GM06990 (cell line): ENCODE measurements at places on chromosomes 11 and 22.

- DNase-seq = no peak
These were observed 40.5 kb downstream of the MICAL2 start for GRCh38 chr11:12150831-12151382.

DNA sequence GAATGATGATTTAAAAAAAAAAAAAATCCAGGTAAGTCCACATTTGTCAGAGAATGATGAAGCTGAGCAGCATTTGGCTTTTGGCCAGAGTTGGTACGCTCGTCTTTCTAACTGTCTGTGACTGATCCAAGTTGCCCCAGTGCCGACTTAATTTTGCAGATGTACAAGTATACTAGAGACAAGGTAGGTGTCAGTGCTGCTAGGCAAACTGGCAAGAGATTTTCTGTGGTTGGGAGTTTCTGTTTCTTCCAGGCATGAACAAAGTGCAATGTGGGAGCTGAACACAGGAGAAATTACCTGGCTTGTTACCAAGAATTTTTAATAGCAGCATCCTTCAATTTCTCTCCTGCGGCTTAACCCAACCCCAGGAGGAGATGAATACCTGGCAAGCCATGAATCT, 307.7 kb downstream of the BUD13 start:
- DNase-seq = no peak

DNA sequence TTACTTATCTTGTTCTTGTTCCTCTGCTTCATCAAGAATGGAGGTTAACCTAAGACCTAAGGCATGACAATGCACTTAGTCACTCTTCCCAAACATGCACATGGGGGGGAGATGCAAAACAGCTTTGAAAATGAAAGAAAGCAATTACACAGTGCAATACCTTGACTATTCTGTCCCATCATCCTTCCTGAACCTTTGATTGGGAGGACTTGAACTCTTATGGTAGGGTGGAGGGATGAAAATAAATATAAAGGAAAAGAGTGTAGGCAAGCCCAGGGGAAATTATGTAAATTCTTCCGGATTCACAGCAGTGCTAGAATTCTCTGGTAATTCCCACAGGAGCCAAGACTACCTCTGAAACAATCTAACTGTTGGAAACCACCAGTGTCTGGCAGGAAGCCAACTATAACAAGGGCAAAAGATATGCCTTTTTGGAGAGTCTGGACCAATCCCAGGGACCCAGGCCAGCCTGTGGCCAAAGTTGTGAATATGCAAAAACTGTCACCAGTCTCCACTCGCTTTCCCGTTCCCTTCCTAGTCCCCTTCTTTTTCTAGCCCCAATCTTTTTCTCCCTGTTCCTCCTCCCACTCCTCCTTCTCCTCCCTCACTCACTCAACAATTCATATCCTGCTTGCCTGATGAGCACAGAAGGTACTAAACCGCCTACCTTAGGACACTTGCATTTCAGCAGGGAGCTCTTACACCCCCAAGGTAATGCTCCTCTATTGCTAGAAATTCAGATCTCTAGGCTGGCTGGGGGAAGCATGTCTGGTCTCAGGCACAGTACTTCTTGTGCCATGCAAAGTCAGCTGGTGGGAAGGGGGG, 2.5 kb upstream of the RCN1 start:
- DNase-seq = no peak

- no peak for DNase-seq
These were observed 17.5 kb downstream of the GLB1L2 start for GRCh38 chr11:134349109-134349801.

- no peak for DNase-seq
These were observed 33.4 kb downstream of the PPARA start for GRCh38 chr22:46183733-46184132.

- no peak for DNase-seq
These were observed 119.2 kb downstream of the PHF21B start for GRCh38 chr22:44890416-44891292.

GRCh38 chr11:612201-612960, 3.4 kb downstream of the IRF7 start:
- DNase-seq = no peak

GRCh38 chr11:6646071-6646470, 9.5 kb downstream of the DCHS1 start:
- peak; percentile 36 for DNase-seq

GRCh38 chr11:118785362-118785761, 5.6 kb downstream of the DDX6 start:
- DNase-seq = no peak

DNA sequence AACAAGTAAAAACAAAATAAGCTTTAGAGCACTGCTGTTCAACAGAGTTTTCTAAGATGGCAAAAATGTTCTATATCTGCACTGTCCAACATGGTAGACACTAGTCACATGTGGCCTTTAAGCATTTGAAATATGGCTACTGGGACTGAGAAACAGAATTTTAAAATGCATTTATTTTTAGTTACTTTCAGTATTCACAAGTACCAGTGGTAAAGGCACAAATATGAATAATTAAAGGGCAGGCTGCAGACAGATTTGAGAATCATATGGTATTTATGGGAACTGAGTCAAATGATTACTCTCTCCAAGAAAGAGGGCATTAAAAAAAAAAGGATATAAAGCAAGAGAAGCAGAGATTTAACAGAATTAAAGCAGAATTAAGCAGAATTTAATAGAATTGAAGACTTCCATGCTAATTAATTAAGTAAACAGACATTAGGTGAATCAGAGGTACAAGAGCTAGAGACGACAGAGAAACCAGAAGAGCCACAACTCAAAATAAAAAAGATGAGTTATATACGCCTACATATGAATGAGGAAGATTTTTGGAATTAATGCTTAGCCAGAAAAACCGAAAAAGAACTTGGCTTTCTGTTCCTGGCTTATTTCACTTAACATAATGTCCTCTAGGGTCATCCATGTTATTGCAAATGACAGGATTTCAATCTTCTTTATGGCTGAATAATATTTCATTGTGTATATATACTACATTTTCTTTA, 160.4 kb downstream of the ATG16L2 start:
- peak; percentile 45 for DNase-seq

DNA sequence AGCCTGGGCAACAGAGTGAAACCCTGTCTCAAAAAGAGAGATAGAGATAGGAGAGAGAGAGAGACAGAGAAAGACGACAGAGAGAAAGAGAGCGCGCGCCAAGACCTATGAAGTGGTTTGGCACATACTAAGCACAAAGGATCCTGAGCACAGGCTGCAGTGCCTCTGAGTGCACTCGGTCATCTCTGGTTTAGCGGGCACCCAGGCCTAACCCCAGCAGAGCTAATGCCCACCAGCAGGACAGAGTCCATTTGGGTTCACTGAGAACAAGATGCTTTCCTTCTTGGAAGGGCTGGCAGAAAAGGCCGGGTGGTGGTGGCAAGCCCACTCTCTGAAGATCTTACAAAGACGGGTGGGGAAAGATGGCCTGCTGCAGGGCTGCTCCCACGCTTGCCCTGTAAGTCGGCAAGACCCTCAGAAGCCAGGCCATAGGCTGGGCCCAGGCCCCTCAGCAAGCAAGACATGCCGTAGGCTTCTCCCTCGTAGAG, 3.3 kb downstream of the SCARF2 start:
- no peak for DNase-seq

DNA sequence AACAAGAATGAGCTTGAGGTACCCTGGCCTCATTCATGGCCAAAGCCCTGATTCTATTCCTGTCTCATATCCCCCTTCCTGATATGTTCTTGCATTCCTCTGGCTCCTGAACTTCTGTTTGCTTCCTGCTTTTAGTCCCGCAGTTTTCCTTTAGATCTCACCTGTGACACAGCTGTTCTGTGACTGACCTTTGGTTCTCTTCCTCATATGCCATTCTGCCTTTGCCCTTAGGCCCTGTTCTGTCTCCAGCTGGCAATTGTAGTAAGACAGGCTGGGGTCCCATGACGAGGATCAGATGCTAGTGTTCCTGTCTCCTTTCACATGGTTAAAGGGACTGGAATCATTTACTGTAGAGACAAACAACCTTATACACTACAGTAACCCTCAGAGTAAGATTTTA, 59.0 kb upstream of the PDE3B start:
- no peak for DNase-seq

DNA sequence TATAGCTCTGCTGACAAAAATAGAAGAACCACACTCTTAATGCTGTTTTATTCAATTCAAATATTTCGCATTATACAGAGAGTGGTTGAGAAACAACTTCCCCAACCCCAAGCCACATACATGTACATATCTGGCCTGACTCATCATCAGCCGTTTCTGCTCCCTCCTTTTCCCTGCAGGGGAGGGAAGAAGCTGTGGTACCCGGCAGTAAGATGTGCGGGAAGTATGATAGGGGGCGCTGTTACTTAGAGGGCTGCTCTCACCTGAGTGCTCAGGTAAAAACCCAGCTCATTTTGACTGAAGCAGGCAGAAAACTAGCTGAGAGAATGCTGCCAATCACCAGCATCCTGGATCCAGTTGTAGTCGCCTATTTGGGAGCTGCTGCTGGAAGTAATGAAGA, 85.5 kb downstream of the NELL1 start:
- no peak for DNase-seq
